ENCODE measurements at places on chromosomes 3 and 15. TPM values are rescaled to one million over a fixed set of nuclear protein-coding genes. Genes with fewer than 3 reads are reported as not detected.

Gene PPP1R14D
- polyA plus RNA-seq, result not detected

GRCh38 chr3:197576838-197577237 lies 21.1 kb upstream of the BDH1 start:
- DNase-seq, result no peak

DNA sequence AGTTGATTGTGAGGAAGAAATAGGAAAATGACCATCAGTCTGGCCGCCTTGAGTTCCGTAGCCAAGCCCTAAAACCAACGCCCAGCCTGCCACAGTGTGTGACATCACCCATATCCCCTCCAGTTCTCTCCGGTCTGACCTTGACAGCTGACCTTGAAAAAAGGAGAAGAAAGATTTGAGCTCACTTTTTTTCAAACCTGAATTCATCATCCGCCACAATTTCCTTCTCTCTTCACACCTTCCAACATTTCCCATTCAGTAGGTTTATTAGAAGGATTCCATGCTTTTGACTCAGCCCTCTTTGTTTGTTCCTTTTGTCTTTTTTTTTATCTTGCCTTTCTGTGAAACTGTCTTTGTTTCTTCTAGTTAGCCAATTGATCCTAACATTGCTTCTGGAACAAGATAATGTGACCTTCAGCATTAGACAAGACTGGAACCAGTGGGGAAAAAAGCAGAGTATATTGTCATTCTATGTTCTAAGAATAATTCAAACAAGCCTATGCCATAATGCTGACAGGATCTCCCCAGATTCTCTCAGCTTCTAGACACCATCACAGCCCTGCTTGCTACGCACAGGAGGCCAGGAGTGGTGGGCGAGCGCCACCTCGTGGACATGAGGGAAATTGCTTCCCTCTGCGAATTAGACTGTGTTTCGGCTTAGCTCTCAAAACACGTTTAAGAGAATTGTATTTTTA lies 283.1 kb downstream of the FGF12 start:
- DNase-seq, result peak; percentile 69

DNA sequence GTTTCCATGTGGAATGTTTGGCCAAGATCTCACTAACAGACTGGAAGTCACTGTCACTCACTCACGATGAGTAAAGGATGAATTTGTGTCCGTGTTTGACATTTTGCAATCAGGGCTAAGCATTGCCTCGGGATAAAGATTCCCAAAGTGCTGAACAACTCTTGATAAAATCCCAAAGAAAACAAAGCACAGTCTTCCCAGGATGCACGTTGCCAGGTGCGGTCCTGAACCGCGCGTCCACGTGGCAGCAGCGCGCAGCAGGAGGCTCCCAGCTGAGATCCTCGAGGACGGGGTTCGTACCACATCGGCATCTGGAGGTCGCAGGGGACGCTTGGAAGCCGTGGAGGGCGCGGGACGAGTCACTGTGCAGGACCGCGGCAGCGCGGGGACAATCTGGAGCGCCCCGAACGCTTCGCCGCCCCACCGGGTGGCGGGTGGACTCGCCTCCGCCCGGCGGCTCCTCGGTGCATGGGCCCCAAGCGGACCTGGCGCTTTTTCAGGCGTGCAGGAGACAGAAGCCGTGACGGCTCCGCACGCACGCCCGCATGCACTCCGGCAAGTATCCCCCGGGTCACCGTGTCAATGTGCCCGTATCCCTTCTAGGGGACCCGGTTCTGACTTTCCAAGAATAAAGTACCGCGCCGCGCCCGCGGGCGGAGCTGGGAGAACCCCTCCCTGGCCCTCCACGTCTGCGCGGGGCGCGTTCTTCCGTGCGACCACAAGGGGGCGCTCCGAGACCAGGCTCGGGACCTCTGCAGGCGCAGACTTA lies 17.7 kb downstream of the CPN2 start:
- peak; percentile 78 for DNase-seq

GRCh38 chr15:89799011-89799911 lies 15.4 kb downstream of the ANPEP start:
- DNase-seq, result no peak

Gene IQCH
- polyA plus RNA-seq, result 1.8 TPM

- no peak for DNase-seq
Measured at GRCh38 chr3:190738636-190739155, 123.8 kb downstream of the GMNC start.

- DNase-seq, result peak; percentile 26
Measured at GRCh38 chr3:129867506-129868124, 25.9 kb downstream of the TMCC1 start.

GRCh38 chr3:122310361-122310760 lies 14.7 kb upstream of the CSTA start:
- DNase-seq, result no peak

Data from GM23248 (cell line).